Neuronal stem cell (in vitro differentiated cells): ENCODE measurements at places on chromosomes 16 and 17.

DNA sequence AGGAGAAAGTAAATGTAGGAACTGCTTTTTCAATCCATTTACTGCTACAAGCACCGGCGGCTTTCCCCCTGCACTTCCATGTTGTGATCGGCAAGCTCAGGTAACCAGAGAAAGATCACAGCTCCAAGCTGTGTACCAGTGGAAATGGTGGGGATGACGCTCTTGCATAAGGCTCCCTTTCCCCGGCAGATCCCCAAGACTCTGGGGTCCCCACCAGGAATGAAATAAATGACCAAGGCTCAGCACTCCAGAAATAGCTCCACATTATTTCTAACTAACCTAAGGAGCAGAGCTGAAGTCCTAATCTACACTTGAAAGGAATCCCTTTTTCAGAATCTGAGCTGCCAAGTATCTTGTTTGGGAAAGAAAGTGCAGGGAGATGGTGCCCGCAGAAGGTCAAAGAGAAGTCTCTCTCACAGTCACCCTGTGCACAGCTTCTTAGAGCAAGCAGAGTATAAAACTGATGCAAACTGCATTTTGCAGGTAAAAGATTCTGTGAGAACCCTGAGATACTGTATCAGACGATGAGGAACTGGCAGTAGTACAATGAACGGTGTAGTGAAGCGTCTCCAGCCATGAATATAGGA lies 11.1 kb downstream of the GRB2 start:
- peak overlapping the region; percentile 59 for H3K4me3 ChIP-seq
- H3K36me3 ChIP-seq, result peaks cover 22% of the 10 kb centered on the region
- H3K4me1 ChIP-seq, result peaks cover 9% of the 10 kb centered on the region
- no peak for DNase-seq
- peak overlapping the region; percentile 73 for H3K27ac ChIP-seq
- H3K27me3 ChIP-seq, result no peaks in the 10 kb centered on the region

DNA sequence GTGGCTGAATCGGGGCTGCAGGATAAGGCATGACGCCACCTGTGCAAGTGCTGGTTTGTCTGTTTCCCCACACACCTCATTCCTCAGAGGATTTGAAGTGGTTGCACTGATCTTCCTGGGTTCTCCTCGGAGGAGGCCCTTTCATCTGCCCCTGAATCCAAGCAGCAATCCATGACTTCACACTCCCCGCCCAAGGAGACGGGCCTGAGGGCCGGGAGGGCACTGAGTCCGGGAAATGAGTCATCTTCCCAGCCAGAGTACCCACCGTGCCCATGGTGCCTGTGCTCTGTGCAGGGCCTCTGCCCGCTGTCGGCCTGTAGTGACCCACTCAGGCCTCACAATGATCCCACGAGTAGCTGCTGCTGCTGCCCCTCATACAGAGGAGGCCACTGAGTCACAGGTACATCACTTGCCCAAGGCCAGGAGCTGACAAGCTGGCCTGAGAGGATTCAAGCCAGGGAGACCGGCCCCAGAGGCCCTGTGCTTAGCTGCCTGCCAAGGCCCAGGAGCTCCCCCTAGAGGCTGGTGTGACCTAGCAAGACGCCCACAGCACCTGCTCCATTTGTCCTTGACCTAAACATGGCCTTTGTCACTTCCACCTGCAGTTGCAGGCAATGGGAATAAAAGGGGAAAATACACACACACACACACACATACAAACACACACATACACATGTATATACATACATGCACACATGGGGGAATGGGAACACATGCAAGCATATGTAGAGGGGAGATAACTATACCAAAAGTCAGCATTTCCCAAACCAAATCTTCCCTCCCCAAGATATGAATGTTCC lies 240.0 kb downstream of the C16orf95 start:
- no peak overlapping the region for H3K27ac ChIP-seq
- H3K4me1 ChIP-seq, result peaks cover 8% of the 10 kb centered on the region
- no peaks in the 10 kb centered on the region for H3K36me3 ChIP-seq
- DNase-seq, result no peak

- no peak overlapping the region for H3K4me3 ChIP-seq
- H3K36me3 ChIP-seq, result no peaks in the 10 kb centered on the region
- no peak for DNase-seq
- H3K27me3 ChIP-seq, result no peaks in the 10 kb centered on the region
- H3K27ac ChIP-seq, result no peak overlapping the region
- H3K4me1 ChIP-seq, result no peaks in the 10 kb centered on the region
Observed at GRCh38 chr17:54848368-54848987, 52.2 kb upstream of the TOM1L1 start.

DNA sequence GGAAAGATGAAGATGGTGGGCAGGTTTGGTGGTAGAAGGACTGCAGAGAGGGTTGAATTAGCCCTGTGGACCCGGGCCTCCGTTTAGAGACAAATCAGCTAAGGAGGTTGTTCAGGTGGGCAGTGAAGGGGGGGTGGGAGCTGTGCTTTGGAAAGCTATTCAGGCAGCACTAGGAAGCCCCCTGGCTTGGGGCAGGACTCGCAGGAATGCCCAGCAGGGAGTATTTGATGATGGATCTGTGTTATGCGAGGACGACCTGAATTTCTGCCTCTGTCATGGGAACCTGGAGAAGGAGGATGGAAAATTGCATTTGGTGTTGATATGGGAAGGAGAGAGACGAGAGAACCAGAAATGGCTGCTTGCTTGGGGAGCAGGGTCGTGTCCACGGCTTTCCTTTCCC lies 3.5 kb downstream of the SPDYE4 start:
- no peaks in the 10 kb centered on the region for H3K4me1 ChIP-seq
- H3K27ac ChIP-seq, result no peak overlapping the region
- H3K36me3 ChIP-seq, result no peaks in the 10 kb centered on the region

GRCh38 chr17:1853698-1854097 lies 23.9 kb downstream of the RPA1 start:
- H3K27ac ChIP-seq, result no peak overlapping the region
- H3K36me3 ChIP-seq, result peaks cover 74% of the 10 kb centered on the region
- no peak for DNase-seq
- no peak overlapping the region for H3K4me3 ChIP-seq
- H3K4me1 ChIP-seq, result peaks cover 13% of the 10 kb centered on the region

DNA sequence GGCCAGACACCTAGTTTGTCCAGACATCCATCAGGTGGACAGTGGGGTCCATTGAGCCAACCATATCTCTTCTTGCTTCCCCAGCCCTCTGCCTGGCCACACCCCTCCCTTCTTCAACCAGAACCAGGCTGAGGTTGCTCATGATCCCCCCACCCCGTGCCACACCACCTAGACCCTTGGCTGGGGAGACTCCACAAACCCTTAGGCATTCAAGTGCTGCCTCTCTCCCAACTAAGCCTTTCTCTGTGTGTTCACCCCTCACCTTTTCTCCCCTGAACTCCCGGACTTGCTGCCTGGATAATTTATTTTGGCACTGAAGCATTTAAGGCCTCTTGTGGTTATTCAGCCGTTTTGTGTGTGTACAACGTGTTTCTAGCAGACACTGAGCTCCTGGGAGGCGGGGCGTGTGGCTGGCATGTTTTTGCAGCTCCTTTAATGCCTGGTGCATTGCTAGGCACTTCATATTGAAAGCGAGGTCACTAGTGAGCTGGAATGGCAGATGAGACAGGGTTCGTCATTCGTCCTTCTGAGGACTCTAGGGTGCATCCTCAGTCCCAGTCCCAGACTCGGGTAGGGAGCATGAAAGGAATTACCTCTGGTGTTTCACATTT lies 28.7 kb downstream of the CACNA1G start:
- no peaks in the 10 kb centered on the region for H3K36me3 ChIP-seq
- no peak overlapping the region for H3K4me3 ChIP-seq
- H3K4me1 ChIP-seq, result peaks cover 22% of the 10 kb centered on the region
- no peaks in the 10 kb centered on the region for H3K27me3 ChIP-seq
- DNase-seq, result no peak

DNA sequence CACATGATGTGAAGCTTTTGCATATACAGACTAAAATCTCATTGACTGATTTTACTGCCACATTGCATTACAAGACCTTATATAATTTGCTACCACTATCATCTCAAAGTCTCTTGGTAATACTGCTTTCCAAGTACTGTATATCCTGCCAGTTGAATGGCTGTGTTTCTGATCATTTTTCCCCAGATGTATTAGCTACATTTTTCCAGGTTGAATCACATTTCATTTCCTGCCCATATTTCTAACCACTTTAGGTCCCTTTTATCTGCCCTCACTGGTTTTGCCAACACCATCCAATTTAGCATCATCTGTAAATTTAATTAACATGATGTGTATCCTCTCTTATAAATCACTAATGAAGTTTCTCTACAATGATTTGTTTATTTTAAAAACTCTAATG lies 365.7 kb upstream of the PMFBP1 start:
- no peaks in the 10 kb centered on the region for H3K27me3 ChIP-seq
- DNase-seq, result no peak
- H3K36me3 ChIP-seq, result peaks cover 2% of the 10 kb centered on the region
- no peaks in the 10 kb centered on the region for H3K4me1 ChIP-seq
- H3K4me3 ChIP-seq, result no peak overlapping the region

DNA sequence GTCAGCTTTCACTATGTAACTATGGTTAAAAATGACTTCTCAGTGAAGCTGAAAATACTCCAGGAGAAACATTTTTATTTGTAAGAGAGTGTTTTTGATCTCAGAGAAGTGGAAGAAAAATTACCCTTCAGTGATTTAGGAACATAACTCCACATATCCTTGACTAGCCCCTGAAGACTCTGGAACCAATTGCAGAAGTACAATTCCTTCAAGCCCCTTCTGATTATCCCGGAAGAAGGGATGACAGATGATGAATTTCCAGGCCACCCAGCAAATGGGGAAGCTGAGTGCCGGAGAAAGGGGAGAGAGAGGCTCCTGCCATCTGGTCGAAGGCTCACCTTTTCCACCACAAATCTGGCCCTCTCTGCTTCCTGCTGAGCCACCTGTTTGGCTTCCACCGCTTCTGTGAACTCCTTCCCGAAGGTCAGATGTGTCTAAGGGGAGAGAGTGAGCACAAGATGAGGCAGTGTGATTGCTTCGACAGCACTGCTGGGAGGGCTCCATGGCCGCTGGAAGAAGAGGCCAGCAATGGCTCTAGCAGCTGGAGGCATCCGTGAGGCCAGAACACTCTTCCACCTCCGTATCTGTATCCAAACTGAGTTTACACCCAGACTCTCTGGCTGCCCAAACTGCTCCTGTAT lies 8.1 kb downstream of the PHB1 start:
- peaks cover 83% of the 10 kb centered on the region for H3K36me3 ChIP-seq
- H3K4me1 ChIP-seq, result peaks cover 3% of the 10 kb centered on the region
- no peaks in the 10 kb centered on the region for H3K27me3 ChIP-seq
- no peak overlapping the region for H3K27ac ChIP-seq
- DNase-seq, result no peak

DNA sequence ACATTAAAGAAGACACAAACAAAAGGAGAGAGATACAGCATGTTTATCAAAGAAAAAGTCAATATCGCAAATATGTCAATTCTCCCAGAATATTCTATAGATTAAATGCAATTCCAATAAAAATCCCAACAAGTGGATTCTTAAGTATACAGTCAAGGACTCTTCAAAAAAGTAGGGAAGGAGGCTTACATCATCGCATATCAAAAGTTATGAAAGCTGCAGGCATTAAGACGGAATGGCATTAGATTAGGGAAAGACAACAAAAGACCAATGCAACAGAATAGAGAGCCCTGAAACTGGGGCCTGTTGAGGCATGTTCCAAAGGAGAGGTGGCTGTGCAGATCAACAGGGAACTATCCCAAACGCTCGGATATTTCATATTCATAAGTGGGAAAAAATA lies 76.0 kb downstream of the MARCHF10 start:
- no peak overlapping the region for H3K27ac ChIP-seq
- peaks cover 4% of the 10 kb centered on the region for H3K4me1 ChIP-seq
- H3K27me3 ChIP-seq, result no peaks in the 10 kb centered on the region
- no peaks in the 10 kb centered on the region for H3K36me3 ChIP-seq
- H3K4me3 ChIP-seq, result no peak overlapping the region

DNA sequence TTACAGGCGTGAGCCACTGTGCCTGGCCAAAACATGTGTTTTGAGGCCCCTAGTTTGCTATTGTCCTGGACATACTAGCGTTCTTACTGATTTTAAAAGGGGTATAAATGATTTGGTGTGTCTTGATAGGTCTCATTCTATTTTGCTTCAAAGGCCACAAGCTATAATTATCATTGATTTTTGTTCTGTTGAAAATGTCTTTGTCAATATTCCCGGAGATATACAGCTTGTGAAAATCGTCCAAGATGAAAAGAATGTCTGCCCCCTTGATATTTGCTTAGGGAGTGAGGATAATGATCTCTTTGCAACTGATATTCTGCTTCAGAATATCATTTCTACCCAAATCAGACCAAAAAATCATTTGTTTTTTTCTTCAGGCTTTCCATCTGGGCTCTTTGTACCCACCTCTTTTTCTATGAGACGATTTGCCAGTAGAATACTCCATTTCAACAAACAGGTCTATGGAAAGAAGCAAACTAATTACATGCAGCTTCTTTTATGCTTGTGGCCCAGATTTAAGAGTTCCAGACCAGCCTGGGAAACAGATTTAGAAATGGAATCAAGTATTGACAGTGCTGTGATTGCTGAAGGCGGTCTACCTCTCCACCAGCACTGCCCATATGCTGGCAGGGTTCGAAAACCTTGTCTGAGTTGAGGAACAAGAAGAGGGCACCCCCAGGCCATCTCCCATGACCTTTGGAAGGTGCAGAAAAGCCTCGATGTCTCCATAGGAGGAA lies 14.1 kb upstream of the ST6GALNAC1 start:
- DNase-seq, result no peak
- H3K27me3 ChIP-seq, result no peaks in the 10 kb centered on the region
- H3K4me1 ChIP-seq, result peaks cover 6% of the 10 kb centered on the region
- no peaks in the 10 kb centered on the region for H3K36me3 ChIP-seq
- H3K27ac ChIP-seq, result no peak overlapping the region

DNA sequence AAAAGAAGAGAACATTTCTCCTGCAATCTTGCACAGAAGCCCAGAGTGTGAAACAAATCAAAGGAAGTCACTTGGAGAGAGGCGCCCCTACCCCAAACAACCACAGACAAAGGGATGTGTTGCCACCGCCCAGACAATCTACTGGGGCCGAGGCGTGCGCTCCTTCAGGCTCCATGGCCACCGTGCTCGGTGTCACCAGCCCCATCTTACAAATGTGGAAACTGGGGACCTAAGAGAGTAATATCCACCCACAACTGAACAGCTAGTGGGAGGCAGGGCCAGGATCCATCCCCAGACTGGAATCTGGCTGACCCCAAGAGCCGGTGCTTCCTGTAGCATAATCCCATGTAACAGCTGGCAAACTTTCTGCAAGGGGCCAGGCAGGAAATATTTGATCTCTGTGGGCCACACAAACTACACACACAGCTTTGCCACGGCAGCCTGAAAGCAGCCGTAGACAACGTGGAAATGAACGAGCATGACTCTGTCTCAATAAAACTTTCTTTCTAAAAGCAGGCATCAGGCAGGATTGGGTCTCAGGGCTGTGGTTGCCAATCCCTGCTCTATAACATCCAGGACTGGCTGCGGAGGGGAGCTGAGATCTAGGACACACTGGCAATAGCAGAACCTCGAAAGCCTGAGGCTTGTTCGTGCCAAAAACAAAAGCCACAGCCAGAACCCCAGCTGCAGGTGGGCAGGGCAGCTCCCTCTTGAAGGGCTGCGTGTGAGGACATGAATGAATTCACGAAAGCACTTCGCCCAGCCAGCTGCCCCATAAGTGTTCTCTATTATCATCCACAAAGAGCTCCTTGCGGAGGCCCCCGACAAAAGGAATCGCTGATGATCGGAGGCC lies 26.6 kb upstream of the GINS2 start:
- no peaks in the 10 kb centered on the region for H3K27me3 ChIP-seq
- H3K4me3 ChIP-seq, result no peak overlapping the region
- DNase-seq, result no peak
- no peaks in the 10 kb centered on the region for H3K36me3 ChIP-seq
